Activated CD4-positive, CD25-positive, alpha-beta regulatory T cell treated with anti-CD3 and anti-CD28 coated beads, Interleukin-2, amount 50 U/mL, for 16 hours (primary cell): ENCODE measurements at places on chromosomes 5 and 9.

DNA sequence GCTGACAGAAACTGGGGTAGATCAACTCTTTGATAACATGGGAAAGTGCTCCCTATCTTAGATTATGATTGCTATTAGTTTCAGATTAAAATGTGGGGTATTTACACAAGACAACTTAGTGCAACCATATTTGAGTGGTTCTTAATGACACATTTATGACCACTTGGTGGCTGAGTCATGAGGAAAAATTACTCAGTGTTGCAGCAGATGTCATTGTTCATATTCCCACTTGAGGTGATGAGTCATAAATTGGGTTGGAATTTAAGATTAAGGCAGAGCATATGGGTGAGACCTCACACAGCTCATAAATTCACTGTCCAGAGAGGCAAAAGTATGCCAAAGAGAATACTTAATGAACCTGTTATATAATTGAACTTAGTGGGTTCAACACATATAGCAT is 408.3 kb downstream of the DMRT2 start:
- no peak for DNase-seq

GRCh38 chr5:173278172-173278571 is 43.2 kb upstream of the NKX2-5 start:
- DNase-seq = no peak

DNA sequence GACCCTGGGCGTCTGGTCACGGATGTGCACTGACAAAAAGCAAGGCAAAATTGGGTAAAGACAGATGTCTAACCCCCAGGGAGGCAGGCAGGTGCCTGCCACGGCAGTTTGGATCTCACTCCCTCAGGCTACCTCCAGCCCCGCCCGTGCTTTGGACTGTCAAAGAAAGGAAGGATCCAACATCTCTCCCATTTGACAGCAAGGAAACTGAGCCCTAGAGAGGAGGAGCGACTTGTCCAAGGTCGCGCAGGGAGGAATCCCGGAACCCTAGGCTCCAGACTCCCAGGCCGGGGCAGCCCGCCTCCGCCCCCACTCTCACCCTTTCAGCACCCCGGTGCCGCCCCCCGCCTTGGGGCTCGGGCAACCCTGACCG is 376 bp downstream of the GOLGA1 start:
- DNase-seq = no peak

DNA sequence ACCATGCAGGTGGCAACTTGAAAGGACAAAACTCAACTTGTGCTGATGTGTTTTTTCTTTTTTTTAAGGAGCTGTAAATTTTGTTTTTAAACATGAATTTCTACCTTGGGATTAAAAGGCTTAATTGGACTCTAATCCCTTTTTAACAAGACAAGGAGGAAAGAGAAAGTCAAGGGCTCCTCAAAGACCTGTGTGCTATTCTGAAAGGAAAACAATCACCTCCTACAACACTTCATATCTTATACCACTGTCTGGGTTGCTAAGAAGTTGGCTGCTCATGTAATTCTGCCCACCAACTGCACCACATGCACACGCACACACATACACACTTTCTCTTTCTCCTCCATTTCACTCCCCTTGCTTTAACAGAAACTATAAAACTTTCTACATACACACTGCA is 78.6 kb downstream of the SH3RF2 start:
- no peak for DNase-seq

DNA sequence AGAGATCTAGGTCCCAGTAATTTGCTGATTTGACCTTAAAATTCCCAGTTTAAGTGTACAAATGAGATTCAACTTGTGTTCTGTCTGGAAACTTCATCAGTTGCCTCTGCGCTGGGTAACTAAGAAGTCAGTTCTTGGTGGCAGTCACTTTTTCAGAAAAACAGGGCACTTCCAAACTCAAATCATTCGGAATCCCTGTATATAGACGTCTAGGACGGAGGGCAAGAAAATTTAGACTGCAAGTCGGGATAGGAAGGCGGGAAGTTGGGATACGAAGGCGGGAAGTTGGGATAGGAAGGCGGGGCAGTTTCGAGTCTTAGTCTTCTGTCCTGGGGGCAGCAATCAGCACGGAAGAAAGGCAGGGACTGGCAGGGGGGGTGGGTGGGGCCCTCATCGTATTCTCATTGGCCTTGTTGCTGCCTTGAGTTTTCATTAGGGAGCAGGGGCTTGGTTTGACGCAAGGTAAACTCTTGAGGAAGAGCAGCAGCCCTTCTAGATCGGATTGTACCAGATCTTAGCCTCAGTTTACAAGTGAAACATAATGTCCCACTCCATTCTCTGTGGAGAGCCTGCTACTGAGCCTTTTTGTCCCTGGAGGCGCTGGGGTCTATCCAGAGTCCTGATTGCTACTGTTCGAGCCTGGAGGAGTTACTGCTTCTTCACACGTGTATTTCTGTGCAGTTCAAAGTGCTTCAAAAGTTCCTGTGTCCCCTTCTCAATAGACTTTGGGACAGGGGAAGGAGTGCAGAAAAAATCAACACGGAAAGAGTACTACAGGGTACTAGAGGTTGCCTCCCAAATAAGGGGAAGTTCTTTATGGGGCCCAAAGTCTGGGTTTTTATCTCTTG is 2.7 kb upstream of the PURA start:
- no peak for DNase-seq

- no peak for DNase-seq
Measured at GRCh38 chr5:62257020-62257367, 49.0 kb upstream of the KIF2A start.

DNA sequence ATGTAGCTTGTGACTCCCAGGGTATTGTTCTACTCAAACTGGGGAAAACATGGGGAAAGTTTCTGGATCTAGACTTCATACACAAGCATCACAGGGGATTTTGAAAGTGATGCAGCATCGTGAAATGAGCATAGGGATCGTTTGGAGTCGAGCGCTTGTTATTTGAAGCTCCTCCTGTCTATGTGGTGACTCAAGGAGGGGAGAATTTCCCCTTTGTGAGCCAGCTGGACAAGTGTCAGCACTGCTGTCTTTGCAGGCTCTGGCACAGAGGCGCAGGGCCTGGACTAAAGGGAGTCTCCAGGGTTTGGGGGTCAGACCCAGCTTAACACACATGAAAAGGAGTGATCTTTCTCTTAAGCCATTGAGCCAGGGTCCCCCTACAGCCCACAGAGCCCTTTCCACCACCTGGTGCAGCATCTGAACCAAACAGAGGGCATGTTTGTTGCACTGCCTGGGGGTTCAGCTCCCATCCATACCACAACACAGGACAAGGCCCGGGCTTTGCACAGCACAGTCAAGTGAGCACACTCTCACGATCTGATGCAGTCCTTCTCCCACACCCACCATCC is 51.0 kb downstream of the IRF1 start:
- DNase-seq = no peak

DNA sequence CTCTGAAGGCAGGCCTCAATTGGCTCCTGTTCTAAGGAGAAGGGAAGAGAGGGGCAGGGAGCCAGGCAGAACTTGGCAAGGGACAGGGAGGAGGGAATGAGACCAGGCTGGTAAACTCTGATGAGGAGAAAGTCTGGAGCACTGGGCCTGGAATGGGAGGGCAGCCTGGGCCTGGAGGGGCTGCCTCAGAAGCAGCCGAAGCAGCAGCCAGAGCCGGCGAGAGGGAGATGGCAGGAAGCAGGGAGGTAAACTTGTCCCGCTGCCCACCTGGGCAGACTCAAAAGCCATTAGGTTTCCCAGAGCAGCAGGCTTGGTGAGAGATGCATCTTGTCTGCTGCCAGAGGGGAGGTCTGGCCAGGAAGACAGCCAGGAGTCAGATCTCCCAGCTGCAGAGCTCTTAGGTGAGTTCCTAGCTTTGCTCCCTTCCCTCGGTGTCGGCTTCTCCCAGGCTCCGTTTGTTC is 37.0 kb upstream of the CRB2 start:
- DNase-seq = no peak

DNA sequence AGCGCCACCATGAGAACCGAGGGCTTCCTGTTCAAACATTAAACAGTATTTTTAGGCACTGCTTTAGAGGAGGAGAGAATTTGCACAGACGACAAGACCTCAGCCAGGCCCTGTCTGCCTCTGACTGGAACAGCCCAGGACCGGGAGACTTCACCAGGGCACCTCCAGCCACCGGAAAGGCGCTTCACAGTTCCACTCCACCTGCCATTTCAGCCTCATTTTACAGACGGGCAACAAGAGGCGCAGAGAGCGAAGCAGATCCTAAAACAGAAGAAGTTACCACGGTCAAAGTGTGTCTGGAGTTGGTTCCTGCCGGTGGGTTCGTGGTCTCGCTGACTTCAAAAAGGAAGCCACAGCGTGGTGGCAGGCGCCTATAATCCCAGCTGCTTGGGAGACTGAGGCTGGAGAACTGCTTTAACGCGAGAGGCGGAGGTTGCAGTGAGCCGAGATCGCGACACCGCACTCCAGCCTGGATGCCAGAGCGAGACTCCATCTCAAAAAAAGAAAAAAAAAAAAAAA is 28.4 kb downstream of the COL23A1 start:
- DNase-seq = no peak

GRCh38 chr5:128681764-128682592 is 143.9 kb upstream of the FBN2 start:
- DNase-seq = no peak

DNA sequence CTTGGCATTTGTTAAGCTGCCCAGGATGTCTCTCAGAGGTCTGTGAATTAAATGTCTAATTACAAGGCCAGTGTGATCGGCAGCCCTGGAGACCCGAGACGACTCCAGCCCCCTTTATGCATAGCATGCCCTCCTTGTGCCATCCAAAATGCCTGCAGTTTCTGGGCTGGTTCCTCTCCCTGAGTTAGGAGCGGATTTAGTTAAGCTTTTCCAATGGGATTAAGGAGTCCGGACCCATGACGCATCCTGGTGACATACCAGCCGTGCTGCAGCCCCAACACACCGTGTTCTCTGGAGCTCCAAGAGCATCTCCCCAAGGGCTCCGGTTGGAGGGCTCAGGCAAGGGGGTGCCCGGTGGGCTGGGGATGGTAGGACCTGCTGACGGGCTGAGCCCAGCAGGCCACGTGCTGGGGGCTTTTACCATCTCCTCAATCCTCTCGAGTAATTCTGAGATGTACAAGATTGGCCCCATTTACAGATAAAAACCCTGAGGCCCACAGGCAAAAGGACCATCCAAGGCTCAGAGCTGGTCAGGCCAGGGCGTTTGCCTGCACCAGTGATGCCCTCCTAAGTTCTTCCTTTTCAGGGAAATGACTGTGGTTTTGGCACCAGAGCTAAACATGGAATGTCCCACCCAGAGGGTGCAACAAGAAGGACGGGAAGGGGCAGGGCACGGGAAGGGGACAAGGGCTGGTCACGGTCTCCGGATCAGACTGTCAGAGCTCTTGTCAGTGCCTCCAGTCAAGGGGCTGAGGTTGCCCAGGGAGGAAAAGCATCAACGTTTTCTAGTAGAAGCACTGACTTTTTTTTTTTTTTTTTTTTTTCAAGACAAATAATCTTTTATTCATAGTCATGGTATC is 82.6 kb upstream of the PHYKPL start:
- DNase-seq = no peak

DNA sequence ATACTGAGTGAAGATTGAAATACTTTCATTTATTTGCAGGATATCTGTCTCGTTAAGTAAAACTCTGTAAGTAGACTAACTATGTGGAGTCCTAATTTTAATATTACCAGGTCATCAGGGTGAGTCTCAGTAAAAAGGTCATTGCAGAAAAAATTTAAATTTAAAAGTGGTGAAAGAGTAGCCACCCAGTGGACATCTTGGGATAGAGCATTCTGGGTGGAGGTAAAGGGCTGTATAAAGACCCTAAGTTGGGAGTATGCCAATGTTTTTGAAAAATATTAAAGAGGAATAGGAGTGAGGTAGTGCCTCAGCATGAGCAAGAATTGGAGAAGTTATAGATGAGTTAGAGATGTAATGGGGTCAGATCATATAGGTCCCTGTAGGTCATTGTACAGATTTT is 145.5 kb downstream of the HMHB1 start:
- no peak for DNase-seq

GRCh38 chr9:92342825-92343488 is 17.2 kb downstream of the CENPP start:
- DNase-seq = no peak

DNA sequence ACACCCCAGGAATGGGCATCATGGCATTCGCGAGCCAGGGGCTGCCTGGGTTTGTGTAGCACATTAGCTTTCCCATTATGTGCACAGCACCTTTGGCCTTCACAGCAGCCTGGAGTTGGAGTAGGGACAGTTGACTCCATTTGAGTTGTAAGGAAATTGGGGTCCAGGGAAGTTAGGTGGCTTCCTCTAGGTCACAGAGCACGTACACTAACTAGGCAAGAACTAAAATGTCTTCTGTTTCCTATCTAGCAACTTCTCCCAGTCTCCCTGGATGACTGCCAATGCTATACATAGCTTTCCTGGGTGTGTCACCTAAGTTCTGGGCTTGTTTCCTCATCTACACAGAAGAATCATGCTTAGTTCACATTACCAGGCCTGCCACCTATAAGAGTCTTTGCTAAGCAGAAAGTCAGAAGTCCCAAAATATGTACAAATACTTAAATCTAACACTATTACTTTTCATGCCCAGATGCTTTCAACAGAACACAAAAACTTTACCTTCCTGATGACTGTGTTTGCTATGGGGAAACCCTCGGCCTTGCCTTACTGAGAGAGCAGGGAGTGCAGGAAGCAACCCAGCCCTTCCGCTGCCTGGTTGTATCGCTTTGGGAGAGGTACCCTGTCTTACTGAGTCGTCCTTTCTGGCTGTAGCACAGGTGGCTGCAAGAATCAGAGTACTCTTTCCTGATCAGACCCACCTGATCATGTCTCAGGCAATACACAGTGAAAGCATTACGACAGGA is 12.0 kb downstream of the MACROH2A1 start:
- no peak for DNase-seq

DNA sequence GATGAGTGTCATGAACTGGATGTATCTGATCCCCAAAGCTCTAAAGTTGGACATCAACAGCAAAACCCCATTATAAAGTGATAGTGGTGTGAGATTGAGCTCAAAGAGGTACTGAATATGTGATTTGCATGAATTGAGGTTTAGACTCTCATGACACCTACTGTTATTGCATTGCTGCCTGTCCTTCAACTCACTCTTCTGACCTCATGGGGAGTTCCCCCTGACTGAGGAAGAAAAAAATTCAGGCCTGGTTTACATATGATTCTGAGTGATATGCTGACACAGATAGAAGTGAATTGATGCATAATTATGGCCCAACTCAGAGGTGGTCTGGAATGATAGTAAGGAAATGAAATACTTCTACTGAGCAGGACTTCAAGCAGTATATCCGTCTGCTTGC is 76.2 kb upstream of the CHD1 start:
- no peak for DNase-seq

DNA sequence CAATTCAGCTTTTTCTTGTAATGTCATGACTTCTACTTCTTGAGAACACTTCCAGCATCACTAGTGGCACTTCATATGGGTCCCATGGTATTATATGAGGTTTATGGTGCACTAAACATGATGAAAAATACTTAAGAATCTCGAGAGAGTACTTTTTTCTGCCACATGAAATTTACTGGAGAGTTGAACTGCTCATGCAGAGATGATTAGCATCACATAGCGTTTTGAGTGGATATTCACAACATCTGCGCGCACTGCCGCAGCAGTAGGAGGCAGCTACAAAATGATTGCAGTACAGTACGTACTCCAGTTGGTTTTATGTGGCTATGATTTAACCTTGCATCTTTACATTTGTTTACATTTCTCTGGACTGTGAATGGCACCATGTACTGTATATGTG is 14.7 kb downstream of the RAD1 start:
- no peak for DNase-seq
